ENCODE measurements at places on chromosomes 7 and 10.
A peak's percentile ranks its signal among the peaks of the same experiment; 100 is the strongest.

DNA sequence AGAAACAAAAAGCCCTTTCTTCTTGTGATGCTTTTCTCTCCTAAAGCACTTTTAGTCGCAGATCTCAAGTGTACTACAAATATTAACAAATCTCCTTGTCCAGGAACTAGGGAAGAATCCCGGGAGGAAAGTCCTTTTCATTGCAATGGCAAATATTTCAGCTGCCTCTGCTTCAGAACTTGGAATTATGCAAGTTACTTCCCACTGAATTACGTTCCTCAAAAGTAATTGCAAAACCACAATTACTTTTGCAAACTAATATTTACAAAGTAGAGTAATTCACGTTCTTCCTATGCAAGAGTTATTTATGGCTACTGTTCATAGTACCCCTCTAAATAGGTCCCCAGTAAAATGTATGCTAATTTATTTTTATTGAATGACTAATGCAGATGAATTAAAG is 14.5 kb downstream of the PRKCQ start:
- no peak for DNase-seq

- no peak for DNase-seq
Measured at GRCh38 chr10:129222436-129222835, 244.6 kb upstream of the MGMT start.

DNA sequence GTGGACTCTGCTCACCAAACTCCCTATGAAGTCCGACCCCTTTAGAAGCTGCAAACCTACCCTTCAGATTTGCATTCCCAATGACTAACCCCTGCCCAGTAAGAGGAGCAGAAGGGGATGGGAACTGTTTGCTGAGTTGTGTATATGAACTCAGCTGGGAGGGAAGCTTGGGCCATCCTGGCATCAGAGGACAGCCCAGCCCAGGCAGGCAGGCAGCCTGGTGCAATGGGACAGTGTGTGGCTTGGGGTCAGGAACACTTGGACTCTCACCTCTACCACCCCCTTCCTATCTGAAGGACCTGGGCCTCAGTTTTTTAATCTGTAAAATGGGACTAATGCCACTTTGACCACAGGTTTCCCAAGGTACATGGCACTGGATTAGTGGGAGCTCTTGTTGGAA is 147.4 kb upstream of the GPR26 start:
- no peak for DNase-seq

GRCh38 chr10:132841615-132841975 is 55.6 kb upstream of the NKX6-2 start:
- DNase-seq = no peak

GRCh38 chr7:76142861-76143260 is 58.8 kb upstream of the SRRM3 start:
- no peak for DNase-seq

GRCh38 chr7:135076882-135077281 is 71.0 kb upstream of the TMEM140 start:
- DNase-seq = no peak

DNA sequence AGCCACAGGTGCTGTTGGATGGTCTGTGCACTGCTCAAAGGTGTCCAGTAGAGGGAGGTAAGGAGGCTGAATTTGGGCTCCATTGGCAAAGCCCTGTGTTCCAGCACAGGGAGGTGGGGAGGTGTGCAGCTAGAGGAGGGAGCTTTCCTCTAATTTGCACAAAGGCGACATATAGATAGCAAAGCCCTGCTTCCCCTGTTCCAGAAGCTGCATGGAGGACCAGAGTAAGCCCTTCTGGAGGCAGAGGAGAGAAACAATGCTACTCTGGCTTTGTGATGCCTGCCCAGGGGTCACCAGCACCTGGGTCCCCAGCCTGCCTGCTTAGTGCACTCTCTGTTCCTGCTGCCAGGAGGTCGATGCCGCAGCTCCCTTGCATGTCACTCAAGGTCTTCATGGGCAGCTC is 3.4 kb upstream of the ARHGAP22 start:
- peak; percentile 64 for DNase-seq

DNA sequence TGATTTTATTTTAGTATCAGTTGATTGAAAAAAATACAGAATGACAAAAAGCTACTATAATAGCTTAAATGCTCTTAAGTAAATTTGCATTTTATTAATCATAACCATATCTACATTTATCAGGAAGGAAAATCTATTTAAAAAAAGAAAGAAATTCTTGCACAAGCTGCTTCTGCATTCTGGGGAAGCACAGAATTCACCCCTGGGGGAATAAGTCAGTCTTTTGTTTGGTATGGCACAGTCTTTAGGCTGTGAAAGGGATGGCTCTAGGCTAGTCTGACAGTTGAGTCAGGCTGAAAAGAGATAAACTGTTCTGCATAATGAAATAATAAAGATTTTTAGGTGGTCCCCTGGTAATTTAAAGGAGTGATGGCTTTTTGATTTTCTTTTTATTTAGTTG is 37.9 kb downstream of the HTR7 start:
- DNase-seq = no peak

DNA sequence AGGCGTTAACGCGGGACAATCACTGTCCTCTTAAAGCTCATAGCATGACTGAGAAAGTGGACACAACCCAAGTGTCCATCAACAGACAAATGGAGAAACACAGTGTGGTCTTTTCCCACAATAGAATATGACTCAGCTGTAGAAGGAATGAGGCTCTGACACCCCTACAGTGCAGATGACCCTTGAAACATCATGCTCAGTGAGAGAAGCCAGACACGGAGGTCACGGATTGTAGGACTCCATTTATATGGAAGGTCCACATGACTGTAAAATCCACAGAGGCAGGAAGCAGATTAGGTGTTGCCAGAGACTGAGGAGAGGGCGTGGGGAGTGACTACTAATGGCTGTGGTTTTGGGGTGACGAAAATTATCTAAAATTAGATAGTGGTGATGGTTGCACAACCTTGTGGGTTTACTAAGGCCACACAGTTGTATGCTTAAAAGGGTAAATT is 6.1 kb upstream of the NCAPG2 start:
- no peak for DNase-seq

GRCh38 chr7:109835577-109835976 is 1255.3 kb upstream of the LRRN3 start:
- DNase-seq = no peak

GRCh38 chr7:45718464-45719330 is 144.5 kb downstream of the ADCY1 start:
- DNase-seq = no peak

GRCh38 chr10:126497672-126498071 is 109.4 kb upstream of the ADAM12 start:
- no peak for DNase-seq

DNA sequence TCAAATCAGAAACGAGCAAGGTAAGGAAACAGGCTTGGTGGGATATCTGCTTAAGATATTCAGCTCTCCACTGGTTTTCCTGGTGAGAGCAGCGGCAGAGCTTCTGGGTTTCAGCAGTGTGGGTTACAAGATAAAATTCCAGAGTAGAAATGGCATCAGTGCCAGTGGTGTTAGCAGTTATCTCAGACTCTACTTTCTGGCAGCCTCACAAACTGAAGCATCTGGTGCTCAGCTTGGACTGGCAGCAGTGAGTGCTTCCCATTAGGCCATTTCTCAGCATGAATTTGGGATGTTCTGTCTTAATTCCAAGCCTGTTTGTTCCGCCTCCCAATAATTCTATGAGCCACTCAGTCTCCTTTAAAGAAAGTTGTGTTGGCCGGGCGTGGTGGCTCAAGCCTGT is 6.9 kb upstream of the GSTO2 start:
- no peak for DNase-seq

DNA sequence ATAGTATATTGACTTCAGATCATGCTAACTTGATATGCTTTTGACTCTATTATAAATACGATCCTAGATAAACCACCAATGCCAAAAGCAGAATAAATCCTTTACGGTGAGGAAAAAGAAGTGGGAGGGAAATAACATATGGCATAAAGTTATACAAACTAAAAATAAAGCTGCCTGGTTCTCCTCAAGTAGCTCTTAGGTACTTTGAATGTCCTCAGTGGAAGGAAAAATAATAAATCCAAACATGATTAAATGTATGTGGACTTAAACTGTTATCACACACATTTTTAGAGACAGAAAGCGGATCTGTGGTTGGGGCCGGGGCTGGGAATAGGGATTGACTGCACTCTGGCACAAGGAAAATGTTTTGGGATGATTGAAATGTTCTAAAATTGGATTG is 23.6 kb downstream of the EEPD1 start:
- DNase-seq = no peak

DNA sequence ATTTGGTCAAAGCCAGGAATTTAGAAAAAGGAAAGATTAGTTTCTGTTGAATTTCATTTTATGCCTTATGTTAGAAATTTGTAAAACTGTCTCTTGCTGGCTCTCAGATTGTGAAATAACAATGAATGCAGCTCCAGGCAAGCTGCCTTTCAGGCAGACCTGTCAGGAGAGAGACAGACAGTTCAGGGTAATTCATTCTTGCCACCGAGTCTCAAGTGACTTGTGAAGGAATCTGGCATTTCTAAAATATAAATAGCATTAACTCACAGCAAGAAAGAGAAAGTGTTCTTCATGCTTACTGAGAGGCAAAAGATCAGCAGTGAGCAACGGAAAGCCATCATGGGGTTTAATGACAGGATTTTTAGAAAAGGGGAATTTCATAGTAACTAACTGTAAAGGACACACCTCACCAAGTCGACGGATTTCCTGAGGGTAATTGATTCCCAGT is 442.3 kb upstream of the AKR1E2 start:
- no peak for DNase-seq

GRCh38 chr7:46071601-46072000 is 150.5 kb upstream of the IGFBP3 start:
- DNase-seq = no peak

GRCh38 chr10:63166742-63167258 is 33.7 kb downstream of the NRBF2 start:
- DNase-seq = peak; percentile 7

DNA sequence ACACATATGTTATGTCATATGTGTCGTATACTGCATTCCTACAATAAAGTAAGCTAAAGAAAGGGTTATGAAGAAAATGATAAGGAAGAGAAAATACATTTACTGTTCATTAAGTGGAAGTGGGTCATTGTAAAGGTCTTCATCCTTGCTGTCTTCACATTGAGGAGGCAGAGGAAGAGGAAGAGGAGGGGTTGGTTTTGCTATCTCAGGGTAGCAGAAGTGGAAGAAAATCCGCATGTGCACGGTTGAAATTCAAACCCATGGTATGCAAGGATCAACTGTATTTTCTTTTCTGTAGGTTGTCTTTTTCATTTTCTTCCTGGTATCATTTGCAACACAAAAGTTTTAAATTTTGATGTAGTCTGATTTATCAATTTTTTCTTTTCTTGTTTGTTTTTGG is 6.3 kb downstream of the PLEKHA8 start:
- DNase-seq = no peak

- no peak for DNase-seq
Measured at GRCh38 chr7:26533217-26533616, 241.6 kb downstream of the SNX10 start.

GRCh38 chr7:47581804-47582763 is at the start of gene TNS3:
TNS3 (minus strand) TSS chr7:47582111; CDS start chr7:47439636, 142,475 bp downstream.
- DNase-seq = no peak

DNA sequence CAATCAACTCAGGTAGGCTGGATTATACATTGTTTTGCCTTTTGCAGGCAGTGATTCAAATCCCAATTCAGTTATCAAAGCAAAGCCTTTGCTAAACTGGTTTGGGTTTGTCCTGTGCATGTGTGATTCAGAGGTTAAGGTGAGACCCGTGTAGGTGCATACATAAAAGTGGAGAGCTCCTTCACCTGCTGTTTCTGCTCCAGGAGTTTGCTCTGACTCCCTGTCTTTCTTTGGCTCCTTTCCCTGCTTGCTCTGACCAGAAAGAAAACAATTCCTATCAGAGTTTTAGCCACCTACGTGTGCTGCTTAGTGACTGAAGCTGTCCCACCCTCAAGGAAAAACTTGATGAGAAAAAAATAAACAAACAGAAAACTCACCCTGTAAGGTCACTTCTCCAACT is 101.1 kb downstream of the TPST1 start:
- DNase-seq = no peak

DNA sequence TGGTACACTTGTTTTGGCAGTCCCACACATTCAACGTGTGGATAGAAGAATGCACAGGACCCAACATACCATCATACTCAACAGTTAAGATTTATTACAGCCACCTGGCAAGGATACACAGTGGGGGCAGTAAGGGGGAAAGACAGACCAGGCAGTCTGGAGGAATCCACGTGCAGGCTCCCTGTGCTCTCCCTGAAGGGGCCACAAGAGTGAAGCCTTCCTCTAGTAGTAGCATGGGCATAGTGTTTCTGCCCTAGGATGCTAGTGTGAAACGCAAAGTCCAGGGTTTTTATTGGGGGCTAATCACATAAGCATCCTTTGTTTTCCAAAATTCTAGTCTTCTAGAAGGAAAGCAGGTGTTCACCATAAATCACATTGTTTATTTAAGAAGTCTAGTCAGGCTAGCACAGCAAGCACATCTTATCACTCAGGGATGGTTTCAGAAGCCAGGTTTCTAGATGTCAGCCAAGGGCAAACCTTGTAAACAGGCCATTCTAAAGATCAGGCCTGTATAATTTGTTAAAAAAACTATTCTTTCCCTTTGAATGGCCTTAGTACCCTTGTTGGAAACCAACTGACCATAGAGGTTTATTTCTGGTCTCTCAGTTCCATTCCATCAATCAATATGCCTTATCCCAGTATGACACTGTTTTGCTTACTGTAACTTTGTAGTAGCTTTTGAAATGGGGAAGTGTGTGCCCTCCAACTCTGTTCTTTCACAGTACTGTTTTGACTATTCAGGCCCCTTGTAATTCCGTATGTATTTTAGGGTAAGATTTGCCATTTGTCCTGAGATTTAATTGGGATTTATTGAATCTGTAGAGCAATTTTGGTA is 12.4 kb upstream of the TFAM start:
- no peak for DNase-seq

DNA sequence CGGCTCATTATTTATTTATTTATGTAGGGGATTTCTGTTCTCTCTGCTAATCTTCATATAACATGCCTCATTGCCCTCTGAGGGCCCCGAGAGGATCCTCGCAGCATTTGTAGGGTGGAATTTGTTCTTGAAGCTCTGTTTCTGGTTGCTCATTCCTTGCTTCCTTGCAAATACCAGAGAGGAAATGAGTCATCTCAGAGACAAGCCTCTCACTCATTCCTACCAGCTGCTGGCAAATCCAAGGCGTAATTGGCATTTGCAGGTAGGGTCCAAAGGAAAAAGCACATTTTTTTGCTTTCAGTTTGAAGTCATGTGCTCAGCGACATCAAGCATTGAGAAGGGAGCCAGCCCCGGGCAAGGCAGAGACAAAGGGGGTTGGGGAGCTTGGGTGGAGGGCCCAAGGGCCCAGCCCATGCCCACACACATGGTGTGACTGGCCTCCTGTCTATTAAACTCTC is 501.6 kb downstream of the GALNT17 start:
- DNase-seq = peak; percentile 84

GRCh38 chr10:14695847-14696480 is 78.7 kb downstream of the FAM107B start:
- DNase-seq = no peak

DNA sequence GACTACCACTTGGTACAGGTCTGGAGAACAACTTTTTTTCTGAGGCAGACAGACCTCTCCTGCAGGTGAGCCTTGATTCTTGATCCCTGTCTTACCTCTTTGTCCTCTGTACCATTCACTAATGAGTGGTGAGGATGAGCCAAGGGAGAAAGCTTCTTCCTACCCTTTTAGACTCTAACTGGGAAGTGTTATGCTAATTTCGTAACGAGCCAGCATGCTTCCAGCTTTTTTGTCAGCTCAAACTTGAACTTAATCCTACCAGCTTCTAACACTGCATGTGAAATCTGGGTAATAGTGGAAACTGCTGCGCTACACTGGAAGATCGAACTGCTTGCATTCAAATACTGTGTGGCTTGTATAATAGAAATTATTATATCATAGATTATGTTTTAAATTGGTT is 87.0 kb downstream of the NEUROD6 start:
- DNase-seq = no peak

- DNase-seq = no peak
Measured at GRCh38 chr7:123746931-123747488, 1.8 kb downstream of the WASL start.
